Fibroblast of skin of scalp (primary cell): ENCODE measurements at places on chromosomes 12 and 14.

DNA sequence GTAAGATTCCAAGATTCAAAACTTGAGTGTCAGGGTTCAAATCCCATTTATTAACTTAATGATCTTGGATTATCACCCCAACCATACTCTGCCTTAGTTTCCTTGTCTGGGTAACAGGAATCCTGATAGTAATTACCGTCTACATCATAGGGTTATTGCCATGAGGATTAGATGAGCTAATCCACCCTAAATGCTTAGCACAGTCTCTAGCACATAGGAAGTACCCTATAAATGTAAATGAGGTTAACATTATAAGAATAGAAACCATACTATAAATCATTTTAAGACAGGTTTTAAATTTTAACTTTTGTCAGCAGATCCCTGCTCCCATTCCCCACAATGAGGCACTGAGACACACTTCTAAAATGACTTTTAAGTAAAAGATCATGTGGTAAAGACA is 36.5 kb downstream of the DBX2 start:
- DNase-seq = no peak

DNA sequence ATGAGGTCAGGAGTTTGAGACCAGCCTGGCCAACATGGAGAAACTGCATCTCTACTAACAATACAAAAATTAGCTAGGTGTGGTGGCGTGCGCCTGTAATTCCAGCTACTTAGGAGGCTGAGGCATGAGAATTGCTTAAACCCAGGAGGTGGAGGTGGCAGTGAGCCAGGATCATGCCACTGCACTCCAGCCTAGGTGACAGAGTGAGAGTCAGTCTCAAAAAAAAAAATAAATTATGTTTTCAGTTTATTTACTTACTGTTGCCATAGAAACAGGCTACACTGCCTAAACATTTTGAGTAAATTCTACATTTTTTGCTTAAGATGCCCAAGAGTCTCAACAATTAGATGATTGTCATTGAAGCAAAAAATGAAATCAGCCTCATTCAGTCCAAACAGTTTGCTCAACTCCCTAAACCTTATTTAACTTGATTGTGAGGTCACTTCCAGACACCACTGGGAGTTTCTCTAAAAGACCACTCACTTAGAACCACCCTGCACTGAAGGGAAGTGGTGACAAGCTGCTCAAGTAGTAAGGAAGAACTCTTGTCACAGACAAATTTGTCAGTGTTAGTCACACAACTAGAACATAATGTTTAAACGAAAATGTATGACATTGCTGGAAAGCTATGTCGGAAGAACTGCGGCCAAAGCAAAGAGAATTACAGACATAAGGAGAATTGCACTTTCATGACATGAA is 9.8 kb upstream of the GNPNAT1 start:
- DNase-seq = peak; percentile 94

- DNase-seq = no peak
These were observed 29.8 kb downstream of the APAF1 start for GRCh38 chr12:98674841-98675240.

- peak; percentile 30 for DNase-seq
These were observed 208.0 kb downstream of the NOVA1 start for GRCh38 chr14:26389646-26390508.

DNA sequence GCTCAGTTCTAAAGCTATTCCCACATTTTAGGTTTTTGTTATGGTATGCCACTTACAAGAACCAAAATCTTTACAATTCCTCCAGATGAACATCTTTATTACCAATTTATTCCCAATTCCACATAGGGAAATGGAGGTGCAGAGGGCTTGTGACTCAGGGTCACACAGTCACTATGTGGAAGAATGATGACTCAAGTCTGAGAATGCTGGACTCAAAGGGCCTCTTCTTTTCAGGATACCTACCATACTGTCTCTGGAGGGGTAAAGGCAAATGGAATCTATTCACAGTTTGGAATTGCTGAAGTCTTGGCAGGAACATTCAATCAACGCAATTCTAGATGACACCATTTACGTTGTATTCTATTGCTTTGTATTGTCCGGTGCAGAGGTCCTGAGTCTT is 48.2 kb upstream of the MANSC4 start:
- no peak for DNase-seq

DNA sequence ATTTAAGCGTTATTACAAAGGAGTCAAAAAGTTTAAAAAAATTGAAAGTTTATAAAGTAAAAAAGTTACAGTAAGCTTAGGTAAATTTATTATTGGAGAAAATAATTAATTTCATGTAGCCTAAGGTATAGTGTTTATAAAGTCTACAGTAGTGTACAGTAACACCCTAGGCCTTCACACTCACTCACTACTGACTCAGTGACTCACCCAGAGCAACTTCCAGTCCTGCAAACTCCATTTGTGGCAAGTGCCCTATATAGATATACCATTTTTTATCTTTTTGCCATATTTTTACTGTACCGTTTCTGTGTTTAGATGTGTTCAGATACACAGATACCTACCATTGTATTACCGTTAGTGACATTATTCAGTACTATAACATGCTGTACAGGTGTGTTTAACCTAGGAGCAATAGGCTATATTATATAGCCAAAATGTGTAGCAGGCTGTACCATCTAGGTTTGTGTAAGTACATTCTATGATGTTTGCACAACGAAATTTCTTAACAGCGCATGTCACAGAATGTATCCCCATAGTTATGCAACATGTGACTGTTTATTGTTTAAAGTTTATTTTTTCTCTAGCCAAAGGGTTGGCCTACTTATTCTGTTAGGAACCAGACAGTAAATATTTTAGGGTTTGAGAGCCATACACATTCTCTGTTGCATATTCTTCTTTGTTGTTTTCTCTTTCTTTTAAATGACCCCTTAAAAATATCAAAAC is 155.5 kb downstream of the PCNX1 start:
- DNase-seq = no peak

- peak; percentile 7 for DNase-seq
These were observed 386.0 kb downstream of the BCAT1 start for GRCh38 chr12:24562771-24563431.

- no peak for DNase-seq
These were observed 223.3 kb downstream of the RPS29 start for GRCh38 chr14:49362916-49363315.

DNA sequence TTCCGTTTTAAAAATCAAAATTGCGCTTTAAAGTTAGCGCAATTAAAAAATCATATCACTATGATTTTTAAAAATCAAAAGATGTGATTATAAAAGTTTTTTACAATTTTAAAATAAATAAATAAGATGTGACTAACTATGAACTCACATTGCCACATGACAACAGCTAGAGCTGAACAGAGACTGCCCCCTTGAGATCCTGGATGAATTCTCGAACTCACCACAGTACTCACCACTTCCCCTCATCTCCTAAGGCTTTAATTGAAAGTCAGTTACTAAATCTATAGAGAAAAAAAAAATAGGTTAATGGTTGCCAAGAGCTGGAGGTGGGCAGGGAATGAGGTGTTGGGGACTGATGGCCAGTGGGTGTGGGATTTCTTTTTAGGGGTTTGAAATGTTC is 384.2 kb downstream of the ZFP36L1 start:
- peak; percentile 27 for DNase-seq

DNA sequence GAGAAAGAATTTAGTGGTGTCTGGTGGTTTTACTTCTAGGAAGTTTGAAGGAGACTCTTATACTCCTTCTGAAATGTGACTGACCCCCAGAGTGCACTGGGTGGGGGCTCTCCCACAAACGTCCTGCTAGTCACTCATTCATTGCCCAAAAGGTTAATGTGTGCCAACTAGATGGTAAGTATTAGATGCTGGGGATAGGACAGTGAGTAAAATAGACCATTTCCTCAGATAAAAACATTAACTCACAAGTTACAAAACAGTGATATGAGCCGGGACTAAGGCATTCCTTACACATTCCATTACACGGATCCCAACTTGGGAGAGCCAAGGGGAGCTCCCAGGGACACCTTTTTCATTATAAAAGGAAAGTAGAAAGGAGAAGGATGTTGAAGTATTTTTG is 185.1 kb downstream of the ATXN7L3B start:
- DNase-seq = no peak

DNA sequence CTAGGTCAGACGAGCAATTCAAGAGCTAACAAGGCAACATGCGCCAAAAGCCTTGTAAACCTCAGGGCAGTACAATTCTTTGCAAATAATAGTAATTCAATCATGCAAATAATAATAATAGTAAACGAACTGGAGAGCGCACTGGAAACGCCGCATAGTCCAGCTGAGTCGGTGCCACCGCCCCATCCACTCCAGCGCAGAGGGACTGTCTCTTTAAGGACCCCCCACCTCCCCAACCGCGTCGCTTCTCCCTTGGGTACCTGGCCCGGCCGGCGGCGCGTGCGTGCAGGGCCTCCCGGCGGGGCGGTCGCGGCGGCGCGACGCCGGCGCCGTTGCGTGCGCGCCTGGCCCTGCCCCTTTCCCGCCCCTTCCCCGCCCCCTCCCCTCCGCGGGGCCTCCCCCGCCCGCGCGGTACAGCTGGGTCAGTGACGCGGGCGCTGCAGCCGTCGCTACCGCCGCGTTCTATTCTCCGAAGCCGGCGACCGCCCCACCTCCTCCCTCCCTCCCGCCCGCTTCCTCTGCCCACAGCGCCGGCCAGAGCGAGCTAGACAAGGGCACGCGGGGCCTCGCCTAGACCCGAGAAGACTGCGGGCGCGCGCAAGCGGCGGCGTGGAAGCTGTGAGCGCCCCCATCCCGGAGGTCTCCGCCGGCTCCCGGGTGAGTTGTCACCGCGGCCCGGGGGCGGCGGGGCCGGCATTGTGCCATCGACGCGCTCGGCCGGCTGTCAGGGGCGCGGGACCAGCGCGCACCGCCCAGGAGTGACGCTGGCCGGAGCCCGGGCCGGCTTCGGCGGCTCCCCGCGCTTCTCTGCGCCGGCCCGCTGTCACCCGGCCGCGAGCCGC is at the start of gene SUSD6:
Gene SUSD6, plus strand, starts transcription at position 425 of the 842 bp plus-strand sequence. CDS start 46,997 bp downstream, outside the sequence.
- peak; percentile 93 for DNase-seq

DNA sequence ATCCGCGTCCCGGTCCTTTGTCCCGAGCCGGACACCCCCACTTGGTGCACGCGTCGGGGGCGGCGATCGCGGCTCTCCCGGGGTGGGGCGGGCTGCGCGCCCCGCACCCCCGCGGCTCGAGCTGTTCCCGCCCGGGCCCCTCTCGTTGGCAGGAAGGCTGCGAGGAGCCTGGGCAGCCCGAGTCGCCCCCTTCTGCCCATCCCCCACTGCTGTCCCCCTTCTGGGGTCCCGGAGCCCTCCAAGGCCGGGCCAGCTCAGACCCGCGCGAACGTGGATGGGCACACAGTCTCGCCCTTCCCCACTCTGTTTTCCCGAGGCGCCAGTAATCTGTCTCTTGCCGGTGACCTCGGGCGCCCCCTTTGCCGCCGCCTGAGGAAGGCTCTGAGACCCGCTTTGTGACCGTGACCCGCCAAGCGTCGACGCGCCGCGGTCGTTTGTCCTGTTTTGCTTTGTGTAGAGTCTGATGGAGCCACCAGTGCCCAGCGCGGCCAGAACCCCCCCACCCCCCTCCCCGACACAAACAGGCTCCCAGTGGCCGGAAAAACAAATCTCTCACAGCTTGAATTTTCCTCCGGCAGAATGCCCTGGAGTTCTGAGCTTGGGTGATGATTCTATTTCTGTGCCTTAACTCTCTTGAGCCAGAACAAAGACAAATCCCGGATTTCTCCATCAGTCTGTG is 610 bp downstream of the C14orf132 start:
- DNase-seq = peak; percentile 34
